ENCODE measurements at places on chromosomes 6 and 20.

GRCh38 chr6:116764629-116764960 is 924 bp downstream of the FAM162B start:
- peak; percentile 41 for DNase-seq

GRCh38 chr20:58675641-58676040 is 17.0 kb upstream of the NPEPL1 start:
- DNase-seq: no peak

DNA sequence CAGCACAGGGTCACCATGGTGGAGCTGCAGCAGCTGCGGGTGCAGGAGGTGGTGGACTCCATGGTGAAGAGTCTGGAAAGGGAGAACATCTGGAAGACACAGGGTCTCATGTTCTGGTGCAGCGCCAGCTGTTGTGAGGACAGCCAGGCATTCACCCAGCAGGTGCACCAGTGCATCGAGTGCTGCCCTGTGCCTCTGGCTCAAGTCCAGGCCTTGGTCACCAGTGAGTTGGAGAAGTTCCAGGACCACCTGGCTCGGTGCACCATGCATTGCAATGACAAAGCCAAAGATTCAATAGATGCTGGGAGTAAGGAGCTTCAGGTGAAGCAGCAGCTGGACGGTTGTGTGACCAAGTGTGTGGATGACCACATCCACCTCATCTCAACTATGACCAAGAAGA is 22.9 kb upstream of the RIPK1 start:
- no peak for DNase-seq

- peak; percentile 44 for DNase-seq
These were observed 141.6 kb upstream of the EYA4 start for GRCh38 chr6:133099573-133099972.

- no peak for DNase-seq
These were observed 65.1 kb upstream of the DUSP22 start for GRCh38 chr6:227074-227782.

DNA sequence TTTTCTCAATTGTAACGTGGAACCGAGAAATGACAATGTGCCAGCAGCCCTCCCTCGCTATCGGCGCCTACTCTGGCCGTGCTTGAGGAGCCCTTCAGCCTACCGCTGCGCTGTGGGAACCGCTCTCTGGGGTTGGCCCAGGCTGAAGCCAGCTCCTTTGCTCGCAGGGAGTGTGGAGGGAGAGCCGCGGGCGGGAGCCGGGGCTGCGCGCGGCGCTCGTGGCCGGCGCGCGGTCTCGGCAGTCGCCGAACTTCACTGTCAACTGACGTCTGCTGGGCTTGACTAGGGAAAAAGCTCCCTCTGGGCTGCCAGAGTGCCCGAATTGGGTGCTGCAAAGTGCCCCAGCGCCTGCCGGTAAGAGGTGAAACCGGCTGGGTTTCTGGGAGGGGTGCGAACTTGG is 29.7 kb upstream of the GCNT2 start:
- DNase-seq: no peak

DNA sequence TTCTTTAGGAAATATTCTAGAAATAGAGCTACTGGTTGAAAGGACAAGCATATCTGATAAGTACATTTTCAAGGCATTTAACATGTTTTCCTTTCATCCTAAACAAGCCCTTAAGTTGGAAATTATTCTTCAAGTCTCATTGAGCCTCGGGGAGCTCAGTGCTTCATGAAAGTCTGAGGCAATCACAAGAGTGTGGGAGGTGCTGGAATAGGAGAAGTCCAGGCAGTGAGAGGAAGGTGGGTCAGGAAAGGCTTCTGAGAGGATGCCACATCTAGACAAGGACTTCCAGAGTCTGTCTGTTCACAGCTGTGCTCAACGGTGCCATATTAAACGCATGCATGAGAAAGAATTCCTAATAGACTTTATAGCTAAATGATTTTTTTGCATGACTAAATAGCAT is 69.8 kb downstream of the CD83 start:
- DNase-seq: no peak

- DNase-seq: peak; percentile 92
These were observed 18.3 kb downstream of the HIVEP2 start for GRCh38 chr6:142926494-142927270.

GRCh38 chr6:117951783-117952182 is 44.7 kb downstream of the SLC35F1 start:
- DNase-seq: no peak

DNA sequence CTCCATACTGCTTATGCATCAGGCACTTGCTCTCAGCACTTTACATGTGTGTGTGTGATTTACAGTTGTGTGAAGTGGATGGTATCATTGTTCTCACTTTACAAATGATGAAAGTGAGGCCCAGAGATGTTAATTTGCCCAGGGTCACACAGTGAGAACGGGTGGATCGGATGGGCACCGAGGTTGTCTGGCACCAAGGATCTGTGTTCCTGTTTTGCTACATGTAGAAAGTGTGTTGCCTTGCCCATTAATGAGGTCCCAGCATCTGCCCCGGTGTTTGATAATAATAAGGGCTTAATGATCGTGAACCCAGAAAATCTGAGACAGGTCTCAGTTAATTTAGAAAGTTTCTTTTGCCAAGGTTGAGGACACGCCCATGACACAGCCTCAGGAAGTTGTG is 216.1 kb upstream of the QKI start:
- no peak for DNase-seq

DNA sequence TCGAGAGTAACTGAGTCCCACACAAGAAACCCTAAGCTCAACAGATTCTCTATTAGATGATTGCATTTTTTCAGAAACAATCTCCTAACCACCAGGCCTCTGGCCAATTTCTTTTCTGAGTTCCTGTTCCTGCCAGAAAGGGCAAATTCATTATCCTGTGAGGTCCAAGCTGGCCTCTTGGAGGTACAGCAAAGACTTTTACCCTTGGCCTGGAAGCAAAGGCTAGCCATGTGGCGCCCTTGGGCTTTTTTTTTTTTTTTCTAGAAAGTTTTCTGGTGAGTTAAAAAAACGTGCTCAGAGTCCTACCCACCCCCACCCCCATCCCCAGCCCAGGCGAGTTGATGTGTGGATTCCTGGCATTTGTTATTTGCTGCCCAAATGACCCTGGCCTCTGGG is 59.0 kb upstream of the EEF1A1 start:
- DNase-seq: peak; percentile 94

GRCh38 chr6:92124200-92124651 is 1295.1 kb downstream of the EPHA7 start:
- no peak for DNase-seq

GRCh38 chr6:63537959-63538300 is 34.4 kb upstream of the LOC128125822 start:
- no peak for DNase-seq

DNA sequence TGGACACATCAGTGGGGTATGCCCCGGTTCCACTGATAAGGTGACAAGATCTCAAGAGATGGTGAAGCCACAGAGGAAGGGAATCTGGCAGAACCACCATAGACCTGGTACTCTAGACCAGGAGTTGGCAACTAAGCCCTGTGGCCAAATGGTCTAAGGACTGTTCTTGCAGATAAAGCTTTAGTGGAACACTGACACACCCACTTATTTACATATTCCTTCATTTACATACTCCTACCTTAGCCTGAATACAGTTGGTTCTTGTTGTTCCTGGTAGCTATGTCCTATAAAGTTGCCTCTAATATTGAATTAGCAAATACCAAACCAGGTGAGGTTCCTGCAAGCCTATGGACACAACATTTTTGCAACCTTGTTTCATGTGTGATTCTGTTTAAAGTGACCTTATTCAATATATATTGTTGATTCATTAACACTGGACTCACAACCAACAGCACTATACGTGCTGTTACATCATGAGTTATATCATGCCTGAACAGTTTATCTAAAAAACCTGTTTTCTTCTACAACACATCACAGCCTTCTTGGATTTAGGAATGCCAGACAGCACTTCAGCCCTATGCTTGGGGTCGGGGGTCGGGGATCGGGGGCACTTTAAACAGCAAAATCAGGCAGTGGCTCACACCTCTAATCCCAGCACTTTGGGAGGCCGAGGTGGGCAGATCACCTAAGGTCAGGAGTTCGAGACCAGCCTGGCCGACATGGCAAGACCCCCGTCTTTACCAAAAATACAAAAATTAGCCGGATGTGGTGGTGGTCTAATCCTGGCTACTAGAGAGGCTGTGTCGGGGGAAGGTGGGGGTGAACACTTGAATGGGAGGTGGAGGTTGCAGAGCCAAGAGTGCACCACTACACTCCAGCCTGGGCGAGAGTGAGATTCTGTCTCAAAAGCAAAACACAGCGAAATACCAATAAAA is 2.5 kb downstream of the CCDC167 start:
- no peak for DNase-seq

DNA sequence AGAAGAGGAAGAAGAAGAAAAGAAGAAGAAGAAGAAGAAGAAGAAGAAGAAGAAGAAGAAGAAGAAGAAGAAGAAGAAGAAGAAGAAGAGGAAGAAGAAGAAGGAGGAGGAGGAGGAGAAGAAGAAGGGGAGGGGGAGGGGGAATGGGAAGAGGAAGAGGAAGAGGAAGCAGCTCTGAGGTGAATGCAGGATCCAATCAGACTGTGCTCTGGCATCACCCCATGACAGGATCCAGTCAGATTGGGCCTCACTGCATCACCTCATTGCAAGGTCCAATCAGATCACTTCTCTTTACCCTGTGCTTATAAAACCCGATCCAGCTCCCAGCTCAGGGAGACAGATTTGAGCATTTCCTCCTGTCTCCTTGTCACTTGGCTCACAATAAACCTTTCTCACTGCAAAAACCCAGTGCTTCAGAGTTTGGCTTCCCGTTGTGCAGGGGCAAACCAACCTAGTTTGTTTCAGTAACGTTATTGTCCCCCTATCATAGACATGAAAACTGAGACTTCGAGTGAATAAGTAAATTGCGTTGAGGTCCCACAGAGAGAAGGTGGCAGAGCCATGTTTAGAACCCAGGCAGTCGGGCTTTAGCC is 28.6 kb upstream of the YWHAB start:
- DNase-seq: peak; percentile 13

DNA sequence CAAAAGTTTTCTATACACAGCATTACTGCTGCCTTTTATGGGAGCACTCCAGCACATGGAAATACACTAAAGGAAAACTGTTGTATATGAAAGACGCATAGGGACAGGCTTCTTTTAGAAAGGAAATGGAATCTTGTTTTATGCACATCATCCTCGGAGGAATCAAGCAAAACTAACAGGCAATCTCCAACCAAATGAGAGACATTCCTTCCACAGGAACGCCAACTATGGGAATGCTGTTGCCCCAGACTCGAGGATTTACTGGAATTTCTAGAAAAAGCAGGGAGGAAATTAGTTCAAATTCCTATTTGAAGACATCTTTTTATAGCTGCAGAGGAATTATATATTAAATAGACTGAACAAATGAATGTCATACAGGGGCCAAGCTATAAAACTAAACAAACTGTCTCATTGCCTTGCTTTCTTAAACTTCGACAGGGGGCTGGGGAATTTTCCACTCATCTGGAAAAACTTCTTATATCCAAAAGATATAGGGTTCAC is 52.2 kb downstream of the LYRM4 start:
- peak; percentile 96 for DNase-seq

- DNase-seq: no peak
These were observed 39.7 kb upstream of the ZFP64 start for GRCh38 chr20:52231230-52231746.

DNA sequence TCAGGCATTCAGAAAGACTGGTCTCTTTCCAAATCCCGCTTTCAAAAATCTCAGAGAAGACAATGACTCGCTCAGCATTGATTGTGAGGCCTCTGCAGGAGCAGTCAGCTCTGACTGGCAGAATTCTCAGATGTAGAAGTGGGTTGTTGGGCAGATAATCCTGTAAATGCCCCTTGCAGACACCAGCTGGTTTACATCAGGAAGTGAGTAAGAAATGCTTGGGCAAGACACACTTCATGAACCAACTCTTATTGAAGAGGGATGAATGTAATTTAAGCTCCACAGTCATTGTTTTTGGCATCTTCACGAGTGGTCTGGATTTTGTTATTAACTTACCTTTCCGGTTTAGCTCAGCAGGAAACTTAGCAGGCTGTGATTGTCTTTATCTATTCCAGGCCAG is 166.6 kb downstream of the PLCB4 start:
- DNase-seq: peak; percentile 71

- DNase-seq: no peak
These were observed 151.3 kb upstream of the ZFP64 start for GRCh38 chr20:52342913-52343312.

- DNase-seq: no peak
These were observed 548 bp downstream of the GNL1 start for GRCh38 chr6:30555816-30556065.

DNA sequence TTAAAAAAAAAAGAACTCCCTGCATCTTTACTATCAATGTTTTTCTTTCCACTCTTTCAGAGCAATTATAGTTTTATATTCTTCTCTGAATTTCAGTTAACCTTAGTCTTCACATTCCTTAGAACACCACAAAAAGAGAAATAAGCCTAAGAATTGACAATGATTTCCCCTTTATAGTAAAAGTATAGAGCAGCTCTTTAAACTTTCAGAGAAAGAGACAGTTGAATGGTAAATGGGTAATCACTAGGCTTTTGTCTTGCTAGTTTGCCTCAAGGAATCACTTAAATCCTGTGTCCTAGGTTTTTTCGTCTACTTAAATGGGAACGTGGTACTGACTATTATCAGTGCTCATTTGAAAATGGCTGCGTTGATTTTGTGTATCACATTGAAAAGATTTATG is 31.8 kb downstream of the SLX4IP start:
- DNase-seq: no peak

DNA sequence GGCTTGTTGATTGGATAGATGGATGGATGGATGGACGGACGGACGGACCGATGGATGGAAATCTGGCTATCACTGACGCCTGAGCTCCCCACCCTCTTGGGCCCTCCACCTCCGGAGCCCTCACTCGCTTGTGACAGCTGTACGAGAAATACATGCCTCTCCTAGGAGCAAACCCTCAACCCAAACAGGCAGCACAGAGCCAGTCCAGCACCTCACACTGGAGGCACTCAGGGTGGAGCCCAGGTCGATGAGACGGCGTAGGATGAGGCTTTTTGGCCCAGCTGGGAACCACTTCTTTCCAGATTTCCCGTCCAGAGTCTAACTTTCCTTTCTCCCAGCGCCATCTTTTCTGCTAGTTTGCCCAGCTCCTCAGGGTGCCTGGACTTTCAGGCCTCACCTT is 2.7 kb upstream of the LY6G5C start:
- no peak for DNase-seq

DNA sequence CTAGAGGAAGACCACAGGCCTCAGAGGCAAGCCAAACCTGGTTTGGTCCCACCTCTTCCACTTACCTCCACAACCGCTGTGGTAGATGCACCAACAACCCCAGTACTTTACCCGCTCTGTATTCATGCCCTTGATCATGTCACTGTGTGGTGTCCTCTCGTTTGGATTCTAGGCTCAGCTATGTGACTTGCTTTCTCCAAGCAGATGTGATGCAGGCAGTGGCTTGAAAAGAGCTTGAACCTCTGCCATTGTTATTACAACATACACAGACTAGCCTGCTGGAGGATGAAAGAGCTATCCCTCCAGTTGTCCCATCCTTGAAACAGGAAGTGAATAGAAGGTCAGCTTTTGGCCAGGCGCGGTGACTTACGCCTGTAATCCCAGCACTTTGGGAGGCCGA is 147.7 kb downstream of the ZNF217 start:
- no peak for DNase-seq

- no peak for DNase-seq
These were observed 44.0 kb upstream of the DDR1 start for GRCh38 chr6:30840084-30840934.
